ENCODE measurements at places on chromosomes 12 and 14.

DNA sequence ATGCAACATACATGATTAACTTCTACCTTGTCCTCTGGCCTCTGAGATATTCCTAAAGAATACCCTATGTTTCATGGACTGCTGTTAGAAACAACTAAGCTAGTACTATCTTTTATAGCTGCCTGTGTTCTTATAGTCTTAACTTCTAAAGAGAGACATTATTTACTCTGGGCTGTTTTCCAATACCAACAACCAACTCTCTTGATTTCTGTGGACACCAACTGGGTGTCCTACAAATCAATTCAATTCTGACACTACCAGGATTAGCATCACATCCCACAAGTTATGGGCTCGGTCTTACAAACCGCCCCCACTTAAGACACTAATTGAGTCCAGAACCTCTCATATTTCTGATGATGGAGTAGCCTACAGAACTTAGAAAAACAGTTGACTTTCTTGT is 8.3 kb downstream of the XPOT start:
- DNase-seq = no peak

- DNase-seq = no peak
Observed at GRCh38 chr12:51062631-51063397, 14.7 kb downstream of the LETMD1 start.

GRCh38 chr14:43408472-43408871 is 1098.6 kb downstream of the FSCB start:
- no peak for DNase-seq

- no peak for DNase-seq
Observed at GRCh38 chr12:6928703-6929407, 1.1 kb downstream of the ATN1 start.

DNA sequence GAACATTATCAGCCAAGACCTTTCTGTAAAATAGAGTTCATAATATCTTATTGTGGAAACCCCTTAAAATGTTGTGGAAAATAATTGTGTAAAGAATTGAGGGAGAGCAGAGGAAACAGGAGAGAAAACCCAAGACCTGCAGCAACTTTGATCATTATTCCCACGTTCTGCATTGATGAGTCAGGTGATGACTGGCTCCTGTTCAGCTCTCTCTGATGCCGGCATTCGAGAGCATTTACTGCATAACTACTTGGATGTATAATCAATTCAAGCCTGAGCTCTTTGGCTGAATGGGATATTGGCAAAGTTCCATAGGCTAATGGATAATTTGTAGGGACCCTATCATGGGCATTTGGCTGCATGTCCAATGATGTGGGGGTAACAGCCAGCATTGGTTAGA is 176.3 kb upstream of the ARID2 start:
- no peak for DNase-seq

- DNase-seq = no peak
Observed at GRCh38 chr12:1216560-1216959, 225.5 kb downstream of the ERC1 start.

DNA sequence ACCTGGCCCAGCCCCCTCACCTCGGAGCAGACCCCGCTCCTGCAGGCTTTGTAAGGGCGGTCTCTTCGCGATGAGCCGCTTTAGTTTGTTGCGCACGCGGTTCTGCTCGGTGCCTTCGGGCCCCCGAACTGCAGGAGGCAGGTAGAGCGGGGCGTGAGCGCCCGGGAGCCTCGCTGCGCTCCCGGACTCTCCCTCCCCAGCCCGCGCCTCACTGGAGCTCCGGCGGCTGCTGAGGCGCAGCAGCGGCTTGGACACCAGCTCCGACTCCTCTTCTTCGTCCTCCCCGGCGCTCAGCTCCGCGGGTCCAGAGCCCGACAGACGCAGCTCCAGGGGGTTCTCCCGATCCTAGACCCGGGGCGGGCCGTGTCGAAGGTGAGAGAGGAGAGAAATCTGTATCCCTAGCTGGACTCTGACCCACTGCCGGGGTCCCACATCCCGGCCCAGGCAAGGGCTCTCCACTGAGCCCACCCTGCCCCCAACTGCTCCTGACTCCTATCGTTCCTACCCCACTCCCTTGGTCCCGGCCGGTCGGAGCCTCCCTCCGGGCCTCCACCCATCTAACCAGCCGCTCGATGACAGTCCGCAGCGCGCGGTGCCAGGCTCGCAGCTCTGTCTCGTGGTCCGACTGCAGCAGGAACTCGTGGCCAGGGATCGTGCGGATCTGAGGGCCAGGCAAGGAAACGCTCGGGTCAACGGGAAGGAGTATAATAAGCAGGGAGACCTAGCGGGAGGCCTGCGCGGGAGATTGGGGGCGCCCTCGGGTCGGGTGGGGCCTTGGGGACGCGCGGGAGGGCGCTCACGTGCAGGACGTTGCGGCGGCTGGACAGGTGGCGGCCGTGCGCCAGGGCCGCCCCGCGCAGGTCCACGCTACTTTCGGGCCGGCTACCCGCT is 4.2 kb downstream of the ARHGAP9 start:
- no peak for DNase-seq

- DNase-seq = peak; percentile 56
Observed at GRCh38 chr14:23365036-23365731, at the start of gene EFS. Gene EFS (minus strand): TSS chr14:23365172. CDS start chr14:23365025, 147 bp downstream.

Measured in nucleus accumbens (tissue), 56 donors.